CD14-positive monocyte (primary cell): ENCODE measurements at places on chromosomes 16 and 17.
A peak's percentile ranks its signal among the peaks of the same experiment; 100 is the strongest.

DNA sequence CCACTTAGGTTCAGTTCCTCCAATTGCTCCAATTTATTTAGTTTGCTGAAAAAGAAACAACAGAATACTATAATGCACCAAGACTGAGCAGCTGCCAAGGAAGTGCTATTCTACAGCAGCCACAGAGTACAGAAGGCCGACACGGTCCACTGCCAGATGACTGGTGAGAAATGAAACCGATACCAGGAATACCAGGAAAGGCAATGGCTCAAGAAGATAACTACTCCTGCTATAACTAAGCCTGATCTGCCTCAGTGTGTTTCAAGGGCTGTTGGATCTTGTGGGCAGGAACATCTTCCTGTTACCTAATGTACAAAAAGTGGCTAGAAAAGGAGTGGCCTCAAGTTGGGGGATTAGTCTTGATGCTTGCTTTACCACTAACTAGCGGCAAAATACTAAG lies 32.8 kb downstream of the MARVELD3 start:
- no peak for DNase-seq

DNA sequence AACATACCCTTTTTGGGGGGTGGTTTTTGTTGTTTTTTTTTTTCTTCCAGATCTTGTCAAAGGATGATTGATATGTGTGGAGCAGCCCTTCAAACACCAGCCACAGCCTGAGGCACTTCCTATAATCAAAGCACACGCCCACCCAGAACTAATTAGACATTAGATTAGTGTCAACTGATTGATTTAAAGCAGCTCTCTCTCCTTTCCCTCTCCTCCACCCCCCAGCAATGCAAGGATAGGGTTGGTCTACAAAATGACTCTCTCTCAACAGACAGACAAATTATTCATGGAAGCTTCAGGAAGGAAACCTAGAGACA lies 250.3 kb upstream of the SOX9 start:
- DNase-seq: no peak

DNA sequence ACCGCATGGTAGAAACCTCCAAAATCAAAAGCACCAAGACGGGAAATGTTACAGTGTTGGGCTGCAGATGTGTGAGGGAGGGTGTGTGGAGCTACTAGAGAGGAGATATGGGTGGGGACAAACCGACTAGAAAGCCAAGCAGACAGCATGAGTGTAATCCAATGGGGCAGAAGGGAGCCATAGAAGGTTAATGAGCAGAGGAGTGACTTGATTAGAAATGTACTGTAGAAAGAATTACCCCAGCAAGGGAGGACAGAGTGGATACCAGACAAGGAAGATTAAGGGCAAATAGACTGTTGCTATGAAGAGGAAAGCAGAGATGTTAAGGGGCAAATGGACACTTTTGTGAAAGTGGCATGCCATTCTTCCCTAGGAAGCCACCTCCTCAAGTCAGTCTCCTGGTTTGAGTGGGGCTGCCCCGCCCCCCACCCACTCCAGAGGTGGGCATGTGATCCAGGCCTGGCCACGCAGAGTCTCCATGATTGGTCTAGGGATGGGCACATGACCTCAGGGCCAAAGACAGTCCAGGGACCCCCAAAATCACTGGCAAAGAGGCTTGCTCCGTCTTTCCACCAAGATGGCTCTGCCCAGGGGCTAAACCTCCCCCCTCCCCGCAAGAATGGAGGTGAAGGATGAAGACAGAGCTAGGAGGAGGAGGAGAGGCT lies 4.3 kb downstream of the COTL1 start:
- DNase-seq: no peak

- no peak for DNase-seq
Observed at GRCh38 chr16:8621222-8621571, 301 bp upstream of the METTL22 start.

GRCh38 chr16:55839115-55839514 lies 6.2 kb upstream of the CES1 start:
- DNase-seq: peak; percentile 76

DNA sequence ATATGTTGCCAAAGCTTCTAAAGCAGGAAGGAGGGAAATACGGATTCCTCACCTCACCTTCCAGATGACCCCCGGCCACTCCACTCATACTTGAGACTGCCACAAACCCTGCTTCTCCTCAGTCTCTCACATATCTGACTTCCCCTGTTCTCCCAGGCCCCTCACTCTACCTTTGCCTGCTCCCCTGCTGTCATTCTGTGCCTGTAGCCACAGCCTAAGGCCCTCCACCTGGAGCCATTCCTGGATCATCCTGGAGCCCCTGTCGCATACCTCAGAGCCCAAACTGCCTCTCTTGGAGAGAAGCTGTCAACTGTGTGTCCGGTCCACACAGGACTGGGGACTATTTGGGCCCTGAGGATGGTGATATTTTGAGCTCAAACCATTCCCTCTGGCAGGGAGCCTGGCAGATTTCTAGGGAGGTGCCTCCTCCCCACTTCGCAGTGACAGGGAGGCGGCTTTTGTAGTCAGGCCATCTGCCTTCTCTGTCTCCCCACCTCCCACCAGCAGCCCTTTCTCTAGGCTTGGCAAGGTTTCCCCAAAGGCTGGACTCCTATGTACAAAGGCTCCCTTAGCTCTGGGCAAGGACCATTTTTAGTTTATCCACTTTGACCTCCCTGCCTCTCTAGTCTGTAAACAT lies 2.3 kb upstream of the MED24 start:
- DNase-seq: peak; percentile 1

DNA sequence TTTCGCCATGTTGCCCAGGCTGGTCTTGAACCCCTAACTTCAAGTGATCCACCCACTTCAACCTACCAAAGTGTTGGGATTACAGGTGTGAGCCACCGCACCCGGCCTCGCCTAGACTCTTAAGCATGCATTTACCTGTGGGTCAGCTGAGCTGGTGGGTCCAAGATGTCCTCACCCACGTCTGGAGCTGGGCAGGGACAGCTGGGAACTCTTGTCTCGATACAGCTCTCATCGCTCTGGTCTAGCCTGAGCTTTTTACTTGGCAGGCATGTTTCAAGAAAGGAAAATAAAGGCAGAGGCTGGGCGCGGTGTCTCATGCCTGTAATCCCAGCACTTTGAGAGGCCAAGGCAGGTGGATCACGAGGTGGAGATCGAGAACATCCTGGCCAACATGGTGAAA lies 56.9 kb upstream of the PHOSPHO1 start:
- DNase-seq: no peak

- DNase-seq: no peak
Observed at GRCh38 chr16:19488213-19488640, 33.7 kb downstream of the GDE1 start.

DNA sequence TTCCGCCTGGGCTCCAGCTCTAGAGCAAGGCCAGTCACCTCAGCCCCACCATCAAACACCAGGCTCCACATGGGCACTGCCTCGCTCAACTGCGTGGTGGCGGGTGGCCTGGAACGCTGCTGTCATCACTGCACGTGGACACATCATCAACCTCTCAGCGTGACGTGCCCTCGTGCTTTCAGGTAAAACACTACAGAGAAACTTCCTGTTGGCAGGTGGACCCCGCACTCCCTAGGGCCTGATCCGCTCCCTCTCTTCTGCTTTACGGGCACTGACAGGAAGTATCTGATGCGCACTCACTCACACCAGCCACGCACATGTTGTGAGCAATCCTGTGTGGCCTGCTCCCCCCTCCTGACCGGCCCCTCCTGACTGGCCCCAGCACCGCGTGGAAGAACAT lies 87.4 kb downstream of the ANKRD11 start:
- no peak for DNase-seq
